B cell (primary cell): ENCODE measurements at places on chromosomes 4 and X.

GRCh38 chrX:118779581-118779980 is 44.0 kb upstream of the ZCCHC12 start:
- no peak for DNase-seq

DNA sequence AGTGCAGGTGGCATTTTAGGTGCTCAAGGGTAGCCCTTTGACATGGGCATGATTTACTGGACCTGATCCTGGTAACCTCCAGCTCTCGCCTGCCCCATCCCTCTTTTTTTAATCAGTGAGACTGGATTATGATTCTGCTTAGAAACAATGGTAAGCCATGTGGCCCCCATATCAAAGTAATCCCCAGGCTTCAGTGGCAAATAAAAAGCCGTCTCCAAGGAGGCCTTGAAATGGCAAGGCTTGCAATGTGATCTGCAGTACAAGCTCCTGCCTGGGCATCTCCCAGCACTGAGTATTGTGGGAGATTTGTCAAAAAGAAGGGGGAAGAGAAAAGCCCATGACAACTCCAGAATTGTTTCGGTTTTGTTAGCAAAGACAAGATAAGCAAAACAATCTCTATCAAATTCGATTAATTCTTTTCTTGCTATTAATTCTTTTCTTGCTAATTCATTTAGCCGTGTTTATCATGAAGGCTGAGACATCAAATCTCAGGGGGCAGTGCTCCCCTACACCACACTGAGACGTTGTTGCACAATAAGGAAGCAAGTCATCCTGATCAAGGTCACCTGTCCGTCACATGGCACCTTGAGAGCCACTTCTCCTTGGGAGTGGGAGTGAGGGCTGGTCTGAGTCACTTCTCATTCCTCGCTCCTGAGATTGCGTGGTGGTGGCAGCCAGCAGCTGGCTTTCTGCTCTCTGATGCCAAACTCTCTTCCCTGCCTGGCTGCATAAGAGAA is 312.7 kb upstream of the GATB start:
- DNase-seq: no peak

DNA sequence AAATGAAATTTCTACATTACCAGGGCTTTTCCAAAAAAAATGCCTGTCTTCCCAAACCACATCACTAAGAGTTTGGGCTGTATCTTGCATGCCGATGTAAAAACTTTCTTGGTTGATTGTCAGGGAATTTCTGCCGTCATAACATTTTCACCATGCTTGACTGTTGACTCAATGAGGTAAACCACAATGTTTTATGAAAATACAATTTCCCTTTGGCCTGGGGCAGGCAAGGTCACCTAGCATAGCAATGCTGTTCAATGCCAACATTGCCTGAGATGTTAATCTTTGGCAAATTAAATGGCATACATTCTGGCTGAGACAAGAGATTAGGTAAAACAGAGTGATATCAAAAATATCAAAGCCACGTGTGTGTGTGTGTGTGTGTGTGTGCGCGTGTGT is 137.1 kb upstream of the TBL1X start:
- DNase-seq: no peak

DNA sequence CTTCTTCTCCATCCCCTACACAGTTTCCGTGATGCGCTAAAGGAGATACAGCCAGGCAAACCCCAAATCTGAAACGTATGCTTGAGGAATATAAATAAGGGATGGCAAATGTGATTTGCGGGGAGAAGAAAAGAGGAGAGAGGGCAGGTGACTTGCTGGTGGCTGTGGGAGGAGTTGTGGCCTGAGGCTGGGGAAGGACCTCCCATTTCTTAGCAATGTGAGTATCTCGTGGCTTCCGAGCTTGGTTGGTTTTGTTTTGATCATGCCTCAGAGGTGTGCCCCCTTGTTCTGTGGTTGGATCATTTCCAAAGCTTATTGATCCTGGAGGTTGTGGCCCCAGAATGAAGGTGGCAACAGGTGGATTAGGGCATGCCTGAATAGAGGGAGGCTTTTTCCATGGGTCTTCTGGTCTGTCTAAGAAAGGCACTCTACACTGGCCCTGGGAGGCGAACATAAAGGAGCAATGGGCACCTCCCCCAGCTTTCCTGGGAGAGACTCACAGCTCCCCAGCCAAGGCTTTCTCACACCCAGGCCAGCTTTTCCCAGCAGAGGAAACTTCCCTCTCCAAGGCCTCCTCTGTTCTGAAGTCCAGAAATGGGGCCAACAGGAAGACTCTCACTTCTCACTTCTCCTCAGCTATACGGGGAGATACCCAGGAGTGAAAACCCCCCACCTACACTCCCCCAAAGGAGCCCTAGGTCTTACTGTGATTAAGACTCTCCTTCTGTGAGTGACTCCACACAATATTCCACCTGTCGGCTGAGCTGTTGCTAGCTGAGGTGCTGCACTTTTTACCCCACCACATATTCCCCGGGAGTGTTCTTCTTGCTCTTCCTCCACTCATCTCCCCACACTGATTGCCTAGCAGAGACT is 40.0 kb downstream of the C4orf51 start:
- DNase-seq: no peak

- DNase-seq: no peak
Measured at GRCh38 chr4:165877286-165877685, 4.2 kb downstream of the TLL1 start.

DNA sequence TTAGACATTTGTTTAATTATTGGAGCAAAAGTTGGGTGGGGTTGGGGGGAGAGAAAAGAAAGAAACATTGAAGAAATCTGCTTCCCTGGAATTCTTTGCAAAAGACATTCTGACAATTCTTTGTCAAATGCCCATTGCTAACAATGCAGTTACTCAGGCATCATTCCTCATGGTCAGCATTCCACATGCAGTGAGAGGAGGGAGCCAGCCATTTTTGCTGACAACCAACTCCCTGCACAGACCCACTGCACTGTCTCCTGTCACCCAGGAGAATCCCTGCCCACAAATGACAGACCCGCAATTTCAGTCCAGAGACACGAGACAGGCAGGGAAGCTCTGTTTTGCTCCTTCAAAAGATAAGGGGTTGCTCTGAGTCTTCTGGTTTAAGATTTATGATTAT is 985.1 kb upstream of the SLIT2 start:
- DNase-seq: no peak
